COLO829 (cell line): ENCODE measurements at places on chromosomes 5 and 9.

- no peak for DNase-seq
Measured at GRCh38 chr9:2884308-2884707, 40.4 kb upstream of the PUM3 start.

DNA sequence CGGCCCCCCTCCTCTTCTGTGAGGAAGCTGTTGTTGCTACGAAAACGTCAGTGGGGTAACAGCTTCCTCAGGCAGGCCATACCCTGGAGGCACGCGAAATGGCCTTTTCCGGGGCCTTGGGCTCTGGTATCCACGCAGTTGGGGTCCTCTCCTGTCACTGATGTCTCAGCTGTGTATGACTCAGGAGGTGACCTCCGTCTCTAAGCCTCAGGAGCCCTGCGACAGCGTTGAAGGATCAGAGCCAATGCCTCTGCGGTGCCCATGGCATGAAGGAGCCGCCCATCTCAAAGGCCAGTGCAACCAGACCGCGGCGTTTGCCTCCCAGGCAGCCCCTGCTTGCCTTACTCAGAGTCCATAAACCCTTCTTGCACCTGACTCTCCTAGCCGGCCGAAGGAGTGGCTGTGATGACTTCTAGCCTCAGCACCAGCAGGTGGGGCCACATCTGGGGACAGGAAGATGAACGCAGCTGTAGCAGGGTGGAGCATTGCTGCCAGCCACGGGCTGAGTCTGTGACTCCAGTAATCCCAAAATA lies 1.0 kb upstream of the MXD3 start:
- no peak for DNase-seq

DNA sequence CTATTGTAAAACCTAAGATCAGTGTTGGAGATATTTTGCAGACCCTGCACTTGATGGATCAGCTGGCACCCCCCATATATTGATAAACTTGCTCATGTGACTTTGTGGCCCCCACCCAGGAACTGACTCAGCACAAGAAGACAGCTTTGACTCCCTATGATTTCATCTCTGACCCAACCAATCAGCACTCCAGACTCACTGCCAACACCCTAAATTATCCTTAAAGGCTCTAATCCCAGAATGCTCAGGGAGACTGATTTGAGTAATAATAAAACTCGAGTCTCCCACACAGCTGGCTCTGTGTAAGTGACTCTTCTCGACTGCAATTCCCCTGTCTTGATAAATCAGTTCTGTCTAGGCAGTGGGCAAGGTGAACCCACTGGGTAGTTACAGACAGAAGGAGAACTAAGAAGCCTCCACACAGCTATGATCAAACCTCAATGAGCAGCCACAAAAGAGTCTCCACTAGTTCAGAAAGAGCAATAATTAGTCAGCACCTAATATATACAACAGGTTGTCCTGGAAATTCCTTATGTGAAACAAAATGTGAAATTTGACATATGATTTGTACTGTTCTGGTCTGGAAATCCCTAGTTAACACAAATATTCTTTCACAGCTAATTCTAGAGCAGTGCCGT lies 52.2 kb downstream of the ACTL7B start:
- DNase-seq = no peak

- no peak for DNase-seq
Measured at GRCh38 chr9:36207546-36208012, 16.9 kb downstream of the CLTA start.

DNA sequence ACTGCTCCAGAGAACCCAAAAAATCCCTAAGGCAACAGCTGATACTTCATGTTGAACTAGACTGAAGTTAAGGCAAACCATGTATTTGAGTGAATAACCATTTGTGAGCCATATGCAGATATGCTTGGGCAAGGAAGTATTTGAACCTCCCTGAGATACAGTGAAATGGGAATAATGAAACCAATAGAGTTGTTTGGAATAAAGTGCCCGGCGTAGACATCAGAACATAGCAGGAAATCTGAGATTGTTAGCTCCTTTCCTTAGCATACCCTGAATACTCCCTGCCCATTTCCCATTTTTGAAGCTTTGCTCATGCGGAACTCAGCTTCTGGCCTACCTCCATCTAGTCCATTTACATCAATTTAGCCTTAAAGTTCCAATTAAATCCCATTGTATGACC lies 611.9 kb downstream of the EFNA5 start:
- DNase-seq = no peak

DNA sequence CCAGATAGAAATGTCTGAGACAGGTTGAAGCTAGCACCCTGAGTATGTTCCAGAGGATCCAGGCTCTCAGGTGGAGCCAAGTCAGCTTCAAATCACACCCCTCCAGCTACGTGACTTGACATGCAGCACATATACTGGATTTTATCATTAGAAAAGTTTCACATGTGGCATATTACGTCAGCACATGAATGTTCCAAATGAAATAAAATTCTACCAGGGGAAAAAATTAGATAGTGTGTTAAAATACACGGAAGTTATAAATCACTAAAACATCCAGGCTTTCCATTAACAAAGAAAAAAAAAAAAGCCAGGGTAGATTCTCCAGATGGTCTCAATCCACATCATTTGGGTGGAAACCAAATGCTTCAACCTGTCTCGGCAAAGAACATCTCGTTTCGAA lies 251.6 kb downstream of the MPDZ start:
- no peak for DNase-seq

GRCh38 chr5:97043511-97043910 lies 98.9 kb downstream of the LIX1 start:
- DNase-seq = no peak

- no peak for DNase-seq
Measured at GRCh38 chr5:132430746-132431145, 59.8 kb downstream of the IRF1 start.

DNA sequence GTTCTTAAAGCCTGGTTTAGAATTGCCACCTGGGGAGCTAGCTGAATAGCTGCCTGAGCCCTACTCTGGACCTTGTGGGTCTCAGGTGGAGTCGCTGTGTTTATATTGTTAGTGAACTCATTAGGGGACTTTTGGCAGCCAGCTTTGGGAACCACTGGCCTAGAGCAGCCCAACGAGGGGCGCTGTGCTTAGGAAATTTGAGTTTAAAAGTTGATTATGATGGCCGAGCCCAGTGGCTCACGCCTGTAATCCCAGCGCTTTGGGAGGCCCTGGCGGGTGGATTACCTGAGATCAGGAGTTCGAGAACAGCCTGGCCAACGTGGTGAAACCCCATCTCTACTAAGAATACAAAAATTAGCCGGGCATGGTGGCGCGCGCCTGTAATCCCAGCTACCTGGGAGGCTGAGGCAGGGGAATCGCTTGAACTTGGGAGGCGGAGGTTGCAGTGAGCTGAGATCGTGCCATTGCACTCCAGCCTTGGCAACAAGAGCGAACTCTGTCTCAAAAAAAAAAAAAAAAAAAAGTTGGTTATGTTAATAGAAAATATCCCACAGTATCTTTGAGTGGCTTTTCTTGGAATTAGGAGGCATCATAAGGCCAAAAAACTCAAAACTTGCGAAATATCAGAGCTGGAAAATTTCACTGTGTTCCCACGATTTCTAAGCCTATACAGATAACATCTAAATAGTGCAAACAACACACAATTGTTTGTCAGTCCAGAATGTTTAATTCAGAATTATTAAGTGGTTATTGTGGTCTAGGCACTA lies 809 bp downstream of the MCCC2 start:
- DNase-seq = no peak

GRCh38 chr9:132740526-132741309 lies 70.5 kb downstream of the GTF3C4 start:
- DNase-seq = no peak

DNA sequence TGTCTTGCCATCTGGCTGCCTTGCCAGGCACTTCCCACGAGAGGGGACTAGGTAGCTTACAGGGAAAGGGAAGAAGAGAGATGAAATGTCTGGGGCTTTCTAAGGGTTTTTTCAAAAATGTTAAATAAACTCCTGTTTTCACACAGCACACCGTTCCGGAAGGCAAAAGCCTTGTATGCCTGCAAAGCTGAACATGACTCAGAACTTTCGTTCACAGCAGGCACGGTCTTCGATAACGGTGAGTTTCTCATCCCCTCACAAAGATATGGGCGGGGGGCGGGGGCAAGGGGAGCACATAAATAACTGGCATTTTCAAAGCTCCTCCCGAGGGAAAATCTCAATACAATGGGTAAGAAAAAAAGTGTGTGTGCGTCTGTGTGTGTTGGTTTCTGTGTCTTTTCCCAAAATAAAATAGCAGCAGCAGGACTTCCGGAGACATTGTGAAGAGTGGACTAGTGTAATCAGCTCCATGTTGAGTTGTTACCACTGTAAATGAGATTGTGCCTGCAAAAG lies 189.6 kb downstream of the NR3C1 start:
- DNase-seq = no peak

- DNase-seq = no peak
Measured at GRCh38 chr5:149550594-149551226, 529 bp downstream of the CSNK1A1 start.

- DNase-seq = no peak
Measured at GRCh38 chr5:43193894-43194265, 1.9 kb downstream of the NIM1K start.

DNA sequence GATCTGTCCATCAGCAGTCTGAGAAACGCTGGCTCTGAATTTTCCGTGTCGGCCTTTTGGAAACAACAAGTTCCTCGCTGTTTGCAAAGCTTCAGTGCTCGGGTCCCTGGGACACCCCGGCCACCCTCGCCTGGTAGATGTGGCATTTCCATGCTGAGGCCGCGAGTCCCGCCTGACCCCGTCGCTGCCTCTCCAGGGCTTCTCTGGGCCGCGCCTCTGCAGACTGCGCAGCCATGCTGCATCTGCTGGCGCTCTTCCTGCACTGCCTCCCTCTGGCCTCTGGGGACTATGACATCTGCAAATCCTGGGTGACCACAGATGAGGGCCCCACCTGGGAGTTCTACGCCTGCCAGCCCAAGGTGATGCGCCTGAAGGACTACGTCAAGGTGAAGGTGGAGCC lies 4.7 kb downstream of the NTNG2 start:
- DNase-seq = no peak

DNA sequence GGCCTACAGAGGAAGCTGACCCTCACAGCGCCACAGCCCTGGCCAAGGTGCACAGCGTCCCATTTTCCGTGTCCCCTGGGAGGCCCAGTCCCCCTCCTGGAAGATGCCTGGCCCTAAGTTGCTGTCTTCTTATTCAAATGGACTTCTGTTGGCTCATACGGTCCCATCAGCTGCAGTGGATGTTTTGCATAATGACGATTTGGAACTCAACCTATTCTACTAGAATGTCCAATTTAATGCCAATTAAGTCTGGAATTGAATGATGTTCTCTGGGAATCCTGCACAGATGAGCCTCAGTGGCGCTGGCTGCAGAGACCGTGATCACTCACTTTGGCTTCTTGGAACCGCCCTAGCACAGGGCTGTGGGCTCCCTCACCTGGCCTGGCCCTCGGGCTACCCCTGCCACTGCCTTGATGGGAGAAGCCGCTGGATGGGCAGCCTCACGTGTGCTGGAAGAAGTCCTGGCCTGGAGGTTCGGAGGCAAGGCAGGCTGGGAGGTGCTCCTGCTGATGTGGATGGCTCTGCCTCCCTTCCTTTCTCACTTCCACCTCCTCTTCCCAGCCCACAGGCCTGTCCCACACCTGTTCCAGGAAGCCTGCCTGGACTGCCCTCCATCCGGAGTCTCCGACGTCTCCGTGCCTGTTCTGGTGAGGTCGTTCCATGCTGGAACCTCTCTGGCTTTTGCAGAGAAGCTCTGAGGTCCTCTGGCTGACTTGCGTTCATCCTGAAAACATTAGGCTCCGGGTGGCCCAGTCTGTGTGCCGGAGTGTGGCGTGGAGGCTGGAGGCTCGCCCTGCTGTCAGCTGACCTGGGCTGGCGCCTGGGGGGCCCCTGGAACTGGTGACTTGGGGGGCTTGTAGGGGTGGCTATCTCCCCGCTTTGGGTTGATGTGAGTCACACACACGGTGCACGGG lies 147.1 kb downstream of the RXRA start:
- DNase-seq = no peak

GRCh38 chr9:129613520-129614175 lies 7.3 kb downstream of the C9orf50 start:
- peak; percentile 94 for DNase-seq

DNA sequence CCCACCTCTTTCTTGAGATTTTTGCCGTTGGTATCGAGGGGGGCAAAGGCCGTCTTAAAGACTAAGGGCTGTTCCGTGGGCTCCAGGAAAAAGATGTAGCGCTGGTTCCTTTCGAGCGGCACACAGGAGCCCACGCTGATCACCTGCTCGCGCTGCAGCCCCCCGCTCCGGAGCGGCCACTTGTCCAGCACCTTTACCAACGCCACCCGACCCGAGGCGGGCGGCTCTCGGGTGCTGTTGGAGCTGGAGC lies 781 bp downstream of the NRG2 start:
- no peak for DNase-seq

DNA sequence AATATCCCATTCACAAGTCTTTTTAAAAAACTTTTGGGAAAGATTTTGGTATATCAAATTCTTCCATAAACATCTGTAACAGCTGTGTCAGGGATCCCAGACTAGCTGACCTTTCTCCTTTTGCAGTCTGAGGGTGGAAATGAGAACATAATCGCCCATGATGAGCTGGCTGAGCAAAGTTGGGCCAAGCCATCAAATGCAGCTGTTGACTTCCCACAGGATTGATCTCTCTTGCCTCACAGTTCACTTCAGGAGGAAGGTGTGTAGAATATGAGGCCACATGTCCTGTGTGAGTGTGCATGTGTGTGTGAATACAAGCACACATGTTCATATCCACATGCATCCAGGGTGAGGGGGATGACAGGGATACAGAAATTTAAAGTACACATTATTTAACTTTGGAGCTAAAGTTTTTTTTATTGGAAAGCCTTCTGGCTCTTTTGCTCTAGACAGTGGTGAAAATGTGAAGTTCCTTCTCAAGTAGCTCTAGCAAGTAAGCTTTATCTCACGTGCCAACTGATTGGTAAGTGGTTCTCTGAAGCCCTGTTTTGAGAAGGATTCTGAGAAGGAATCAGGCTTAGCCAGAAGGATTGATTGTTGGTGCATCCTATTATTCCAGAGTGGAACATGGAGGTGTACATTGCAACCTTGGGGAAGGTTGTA lies 468.8 kb upstream of the DMAC1 start:
- DNase-seq = no peak

- DNase-seq = no peak
Measured at GRCh38 chr5:102547141-102548035, 48.6 kb upstream of the SLCO6A1 start.
